ENCODE measurements at places on chromosomes 11 and 22.

DNA sequence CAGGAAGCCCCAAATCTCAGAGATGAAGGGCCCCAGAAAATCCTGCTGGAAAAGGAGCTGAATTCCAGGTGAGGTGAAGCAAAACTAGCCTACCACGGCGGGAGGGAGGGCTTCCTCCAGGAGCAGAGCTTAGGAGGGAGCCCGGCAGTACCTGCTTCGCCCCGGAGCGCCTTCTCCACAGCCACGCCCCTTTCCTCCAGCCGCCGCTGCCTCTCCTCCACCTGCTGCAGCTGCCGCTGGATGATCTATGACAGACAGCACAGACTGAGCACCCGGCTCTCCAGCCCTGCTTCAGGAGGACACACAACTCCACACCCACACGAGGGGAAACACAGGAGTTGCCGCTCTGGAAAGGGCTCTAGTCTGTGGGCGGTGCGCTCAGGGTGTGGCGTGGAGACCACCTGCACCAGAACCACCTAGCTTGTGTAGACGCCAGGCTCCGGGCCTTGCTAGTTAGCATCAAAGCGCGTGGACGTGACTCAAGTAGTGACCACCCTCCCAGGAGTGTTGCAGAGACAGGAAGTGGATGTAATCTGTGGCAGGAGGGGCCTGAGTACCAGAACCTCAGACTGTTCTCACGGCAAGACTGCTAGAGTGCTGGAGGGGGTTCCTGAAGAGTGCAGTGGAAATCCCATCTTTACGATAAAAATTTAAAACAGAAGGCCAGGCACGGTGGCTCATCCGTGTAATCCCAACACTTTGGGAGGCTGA lies 34.6 kb upstream of the BID start:
- no peak for DNase-seq

DNA sequence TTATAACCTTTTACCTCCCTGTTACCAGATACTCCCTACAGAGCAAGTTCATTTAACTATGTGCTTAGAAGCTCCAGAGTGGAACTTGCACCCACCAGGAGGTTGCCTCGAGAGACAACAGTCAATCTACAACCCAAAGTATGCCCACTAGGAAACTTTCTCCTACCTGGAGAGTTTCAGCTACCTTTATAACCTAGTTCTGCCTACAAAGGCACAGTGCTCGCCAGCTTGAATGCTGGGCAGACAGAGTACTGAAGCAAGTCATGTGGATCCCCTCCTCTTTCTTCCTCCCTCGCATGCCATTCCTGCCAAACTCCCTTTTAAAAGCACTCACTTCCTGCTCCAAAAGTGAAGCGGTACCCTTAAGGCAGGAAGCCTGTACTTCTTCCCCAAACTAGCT lies 258.9 kb downstream of the SWAP70 start:
- no peak for DNase-seq

- DNase-seq: no peak
Measured at GRCh38 chr11:2737866-2738265, 38.1 kb upstream of the KCNQ1OT1 start.

DNA sequence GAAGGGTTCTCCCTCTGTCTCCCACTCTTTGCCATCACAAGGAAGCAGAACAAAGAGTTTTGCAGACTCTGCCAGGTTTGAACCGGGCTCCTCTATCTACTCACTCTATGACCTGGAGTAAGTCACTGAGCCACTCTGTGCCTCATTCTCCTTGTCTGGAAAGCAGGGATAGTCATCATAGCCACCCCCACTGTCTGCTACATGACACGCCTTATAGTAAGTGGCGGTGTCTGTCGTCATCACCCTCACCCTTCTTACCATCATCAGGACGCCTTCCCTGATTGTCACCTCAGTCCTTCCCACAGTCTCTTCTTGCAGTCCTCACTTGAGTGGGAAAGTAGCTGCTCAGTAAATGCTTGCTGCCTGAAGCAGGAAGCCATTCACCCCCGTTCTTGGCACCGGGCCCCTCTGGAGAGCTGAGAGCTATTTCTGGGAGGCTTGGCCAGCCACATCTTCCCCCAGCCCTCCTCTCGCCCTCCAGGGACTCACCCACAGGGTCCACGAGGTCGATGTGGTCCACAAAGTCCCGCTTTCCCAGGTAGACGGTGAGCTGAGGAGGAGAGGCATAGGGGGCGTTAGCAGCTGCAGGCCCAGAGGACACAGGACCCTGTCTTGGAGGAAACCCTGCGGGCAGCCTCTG lies 46.4 kb downstream of the TPBGL start:
- DNase-seq: no peak

DNA sequence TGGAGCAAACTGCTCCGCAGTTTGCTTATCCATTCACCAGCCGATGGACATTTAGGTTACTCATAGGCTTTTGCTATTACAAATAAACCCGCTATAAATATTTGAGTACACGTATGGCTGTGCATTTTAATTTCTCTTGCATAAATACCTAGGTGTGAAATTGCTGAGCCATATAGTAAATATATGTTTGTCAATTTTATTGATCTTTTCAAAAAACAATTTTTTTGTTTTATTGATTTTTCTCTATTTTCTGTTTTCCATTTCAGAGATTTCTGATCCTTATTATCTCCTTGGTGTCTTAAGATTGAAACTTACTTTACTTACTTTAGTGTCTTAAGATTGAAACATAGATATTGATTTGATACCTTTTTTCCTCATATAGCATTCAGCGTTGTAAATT lies 4.5 kb downstream of the ZNF74 start:
- DNase-seq: no peak

DNA sequence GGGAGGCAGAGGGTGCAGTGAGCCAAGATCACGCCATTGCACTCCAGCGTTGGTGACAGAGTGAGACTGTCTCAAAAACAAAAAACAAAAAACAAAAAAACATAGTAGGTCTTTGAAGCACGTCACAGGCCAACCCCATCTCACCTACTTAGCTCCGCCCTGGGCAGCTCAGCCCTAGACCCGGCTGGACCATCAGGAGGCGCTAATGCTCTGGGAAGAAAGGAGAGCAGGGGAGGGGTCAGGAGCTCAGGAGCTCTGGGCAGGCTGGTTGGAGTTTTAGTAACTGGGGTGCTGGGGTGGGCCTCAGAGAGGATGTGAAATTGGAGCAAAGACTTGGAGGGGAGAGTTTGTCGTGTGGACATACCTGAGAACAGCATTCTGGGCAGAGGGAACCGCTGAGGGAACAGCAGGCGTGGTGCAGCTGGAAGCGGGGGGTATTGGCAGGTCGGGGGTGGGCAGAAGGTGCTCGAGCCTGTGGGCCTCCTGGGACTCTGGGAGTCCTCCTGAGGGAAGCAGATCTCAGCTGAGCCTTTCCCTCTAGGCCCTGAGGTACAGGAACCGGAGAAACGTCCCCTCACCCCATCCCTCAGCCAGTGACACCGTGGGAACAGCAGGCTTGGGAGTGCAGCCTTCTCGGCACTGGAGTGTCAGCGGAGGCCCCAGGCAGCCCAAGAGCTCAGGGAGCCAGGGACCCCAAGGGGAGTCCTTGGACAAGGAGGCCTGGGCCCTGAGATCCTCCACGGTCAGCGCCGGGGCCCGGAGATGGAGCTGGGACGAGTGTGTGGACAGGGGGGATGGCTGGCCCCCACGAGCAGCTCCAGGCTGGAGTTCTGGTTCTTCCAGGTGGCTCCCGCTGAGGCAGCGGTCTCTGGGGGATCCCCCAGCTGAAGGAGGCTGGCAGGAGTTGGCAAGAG lies 2.2 kb upstream of the RPS6KA4 start:
- DNase-seq: peak; percentile 16

DNA sequence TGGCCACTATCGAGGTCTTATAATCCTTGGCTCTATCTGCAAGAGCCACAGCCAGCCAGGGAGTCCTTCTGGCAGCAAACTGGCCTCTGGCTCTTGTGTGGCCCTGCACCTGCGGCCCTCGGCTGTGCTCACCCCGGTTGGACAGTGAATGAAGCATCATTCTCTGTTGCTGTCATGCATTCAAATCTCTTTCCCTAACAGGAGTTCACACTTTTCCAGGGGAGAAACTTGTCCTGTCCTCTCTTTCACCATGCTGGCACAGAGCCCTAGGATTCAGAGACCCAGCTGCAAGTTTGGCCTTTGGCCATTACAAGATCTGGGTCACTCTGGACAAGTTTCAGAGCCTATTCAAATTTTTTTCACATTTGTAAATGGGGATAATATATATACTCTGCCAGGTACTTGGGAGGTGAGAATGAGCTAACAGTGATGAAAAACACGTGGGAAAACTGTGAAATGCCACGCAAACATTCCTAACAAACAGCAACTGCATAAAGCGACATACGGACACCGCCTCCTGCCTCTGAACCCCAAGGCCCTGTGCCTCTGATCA lies 34.2 kb downstream of the TMEM184B start:
- no peak for DNase-seq

GRCh38 chr11:11329062-11329806 lies 23.8 kb downstream of the CSNK2A3 start:
- DNase-seq: no peak

- DNase-seq: peak; percentile 82
Measured at GRCh38 chr11:95231881-95232605, 1.0 kb upstream of the SESN3 start.

DNA sequence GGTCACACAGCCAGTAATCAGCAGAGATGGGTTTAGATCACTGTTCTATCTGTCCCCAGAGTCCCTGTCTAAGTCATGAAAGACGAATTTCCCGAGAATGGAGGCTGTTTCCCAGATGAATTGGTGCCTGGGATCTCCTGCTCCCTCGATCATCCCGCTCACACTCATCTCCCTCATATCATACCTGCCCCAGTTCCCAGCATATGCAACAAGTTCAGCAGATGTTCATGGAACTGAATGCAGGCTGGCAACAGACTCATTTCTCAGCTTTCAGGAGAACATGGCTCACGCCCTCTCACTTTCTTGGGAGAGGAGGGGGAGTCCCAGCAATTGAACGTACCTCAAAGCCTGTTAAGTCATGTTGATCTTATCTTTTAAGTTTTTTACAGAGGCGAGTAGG lies 22.1 kb downstream of the CD6 start:
- DNase-seq: no peak

- no peak for DNase-seq
Measured at GRCh38 chr11:27557226-27557625, 50.7 kb upstream of the LIN7C start.

GRCh38 chr11:131408025-131408640 lies 37.7 kb downstream of the NTM start:
- no peak for DNase-seq

GRCh38 chr22:31206896-31207687 lies 5.0 kb upstream of the LIMK2 start:
- no peak for DNase-seq

DNA sequence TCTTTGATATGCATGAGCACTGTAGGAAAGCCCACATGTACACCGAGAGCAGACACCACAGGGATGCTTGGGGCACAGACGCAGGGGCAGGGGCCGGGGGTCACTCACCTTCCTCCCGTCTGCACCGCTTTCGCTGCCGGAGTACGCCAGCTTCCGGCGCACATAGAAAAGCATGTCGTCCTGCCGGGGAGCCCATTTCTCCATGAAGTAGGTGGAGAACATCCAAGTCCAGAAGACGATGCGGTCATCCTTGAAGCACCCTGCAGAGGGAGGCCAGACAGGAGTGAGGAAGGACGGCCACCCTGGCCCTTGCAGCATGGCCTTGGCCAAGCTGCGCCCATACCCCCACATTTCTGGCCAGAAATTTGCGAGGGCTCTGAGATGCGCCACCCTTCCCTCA lies 28.8 kb downstream of the KIAA0930 start:
- DNase-seq: no peak

DNA sequence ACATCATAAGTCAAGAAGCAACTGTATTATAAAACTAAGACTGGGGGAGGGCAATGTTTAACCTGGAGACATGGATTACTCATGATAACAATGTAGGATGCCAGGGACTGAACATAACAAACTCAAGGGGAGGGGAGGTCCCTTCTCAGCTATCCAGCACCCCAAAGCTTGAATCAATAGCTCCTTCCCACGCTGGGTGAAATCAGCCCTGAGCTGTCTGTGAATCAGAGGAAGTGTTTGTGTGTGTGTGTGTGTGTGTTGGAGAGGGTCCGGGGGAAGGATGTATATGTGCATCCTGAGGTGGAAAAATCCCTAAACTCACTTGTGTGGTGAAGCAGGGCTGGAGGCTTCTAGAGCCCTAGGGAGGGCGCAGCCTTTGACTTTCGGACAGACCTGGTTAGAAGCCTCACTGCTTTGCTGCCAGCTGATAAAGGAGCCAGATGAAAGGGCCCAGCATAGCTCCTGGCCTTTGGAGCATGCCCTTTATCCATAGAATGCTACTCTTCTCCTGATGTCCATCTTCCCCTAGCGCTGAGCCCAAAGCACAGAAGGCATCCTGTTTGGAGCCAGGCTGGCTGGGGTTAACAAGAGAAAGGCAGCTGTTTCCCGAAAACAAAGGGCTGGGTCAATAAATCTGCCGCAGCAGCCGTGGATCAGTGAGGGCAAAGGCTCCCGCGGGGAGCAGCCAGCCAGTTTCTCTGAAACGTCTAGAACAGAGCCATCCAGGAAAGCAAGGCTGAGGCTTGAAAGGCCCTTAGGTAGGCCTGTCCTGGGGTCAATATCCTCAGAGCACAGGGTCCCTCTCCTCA lies 35.8 kb downstream of the TNKS1BP1 start:
- DNase-seq: peak; percentile 7

- DNase-seq: no peak
Measured at GRCh38 chr22:19937616-19938473, 3.7 kb upstream of the COMT start.

GRCh38 chr11:103024086-103024485 lies 67.9 kb downstream of the DCUN1D5 start:
- DNase-seq: no peak
